Progenitor cell of endocrine pancreas (in vitro differentiated cells): ENCODE measurements at places on chromosomes 1 and 21. TPM values are rescaled to one million over a fixed set of nuclear protein-coding genes. Genes with fewer than 3 reads are reported as not detected.

DNA sequence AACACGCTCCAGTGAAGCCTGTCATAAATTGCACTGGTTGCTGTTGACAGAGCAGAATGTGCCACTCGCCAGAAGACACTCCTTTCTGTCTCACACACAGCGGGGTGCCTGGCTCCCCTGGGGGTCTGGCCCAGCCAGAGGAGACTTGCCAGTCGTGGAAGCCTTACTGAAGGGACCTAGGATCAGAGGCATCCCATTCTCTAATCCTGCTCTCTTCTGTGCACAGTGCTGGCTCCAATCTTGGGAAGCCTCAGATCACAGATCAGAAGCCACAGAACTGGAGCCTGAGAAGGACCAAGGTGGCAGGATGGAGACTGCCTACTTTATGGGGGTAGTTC lies 1.4 kb downstream of the SLC9A1 start:
- DNase-seq = no peak

DNA sequence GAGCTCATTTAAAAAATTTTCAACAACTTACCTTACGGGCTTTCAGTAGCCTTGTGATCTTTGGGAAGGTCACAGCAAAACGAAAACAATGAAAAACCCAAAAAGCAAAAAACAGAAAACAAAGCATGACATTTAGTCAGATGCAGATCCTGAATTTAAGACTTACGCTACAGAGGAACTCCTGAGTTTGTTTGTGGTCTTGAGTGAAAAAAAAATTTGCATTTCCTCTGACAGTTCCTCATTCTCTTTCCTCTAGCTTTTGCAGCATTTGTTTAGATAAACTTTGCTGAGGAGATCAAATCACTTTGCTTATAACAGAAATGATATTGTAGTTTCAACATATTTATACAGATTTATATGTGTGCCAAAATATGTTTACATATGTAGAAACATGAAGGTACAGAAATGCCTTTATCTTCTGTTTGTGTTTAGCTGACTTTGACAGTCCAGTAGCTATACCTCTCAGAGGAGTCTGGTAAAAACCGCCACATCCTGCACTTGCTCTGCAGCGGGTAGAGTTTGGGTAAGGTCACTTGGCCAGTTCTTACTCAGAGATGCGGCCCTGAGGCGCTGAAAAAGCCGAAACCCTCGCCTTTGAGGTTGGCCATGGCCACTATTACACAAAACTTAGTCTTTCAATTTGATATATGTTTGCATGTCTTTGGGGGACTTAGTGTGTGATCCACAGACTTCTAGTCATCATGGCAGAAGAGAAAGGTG lies 142.5 kb downstream of the TNR start:
- no peak for DNase-seq

GRCh38 chr1:93490357-93490756 lies 42.4 kb downstream of the FNBP1L start:
- DNase-seq = no peak

The FDPS gene
- total RNA-seq = 232 and 261 TPM in 2 replicates

The LINGO4 gene
- not detected in 2 replicates for total RNA-seq

DNA sequence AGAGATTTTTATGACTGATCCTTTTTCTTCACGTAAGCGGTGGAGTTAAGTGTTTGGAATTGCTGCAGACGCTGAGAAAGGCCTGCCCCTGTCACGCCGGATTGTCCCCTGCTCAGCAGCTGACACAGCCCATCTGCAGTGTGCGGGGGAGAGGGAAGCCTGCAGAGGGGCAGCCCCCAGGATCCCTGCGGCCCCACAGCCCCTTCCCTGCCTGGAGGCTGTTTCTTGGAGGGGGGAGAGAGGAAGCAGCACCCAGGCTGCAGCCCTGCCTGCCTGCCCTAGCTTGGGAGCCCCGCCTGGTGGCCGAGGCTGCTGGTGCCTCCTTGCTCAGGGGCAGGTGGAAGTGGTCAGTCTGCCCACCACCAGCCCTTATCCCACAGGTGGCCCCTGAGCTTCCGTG lies 50.7 kb downstream of the PRDM16 start:
- no peak for DNase-seq

DNA sequence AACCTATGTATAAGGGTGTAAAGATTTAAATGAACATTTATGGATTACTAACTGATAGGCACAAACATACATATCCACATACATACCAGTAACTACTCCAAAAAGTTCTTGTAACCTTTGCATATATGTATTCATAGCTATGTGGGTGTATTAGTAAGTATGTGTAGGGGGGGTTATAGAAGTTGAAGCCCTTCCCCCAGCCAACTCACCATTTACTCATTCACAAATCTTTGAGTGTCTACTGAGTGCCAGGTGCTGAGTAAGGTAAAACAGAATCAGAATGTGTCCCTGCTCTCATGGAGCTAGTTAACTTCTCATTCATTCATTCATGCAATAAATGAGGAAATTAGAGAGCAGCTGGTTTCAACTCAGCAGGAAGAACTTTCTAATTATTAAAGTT lies 1.3 kb downstream of the C1orf146 start:
- no peak for DNase-seq

- DNase-seq = no peak
These were observed 43.3 kb upstream of the FCRL4 start for GRCh38 chr1:157641177-157641576.

The MYOM3 gene
- 0.62 and 0.84 TPM in 2 replicates for total RNA-seq

GRCh38 chr1:55329091-55329490 lies 113.9 kb upstream of the USP24 start:
- no peak for DNase-seq

- no peak for DNase-seq
These were observed 36.6 kb downstream of the POFUT2 start for GRCh38 chr21:45250914-45251634.

The MYOCOS gene
- total RNA-seq = not detected in 2 replicates

GRCh38 chr1:218514689-218515088 lies 169.6 kb downstream of the TGFB2 start:
- no peak for DNase-seq

GRCh38 chr1:64031236-64031635 lies 172.2 kb upstream of the UBE2U start:
- DNase-seq = no peak

- DNase-seq = no peak
These were observed 50.0 kb upstream of the COL18A1 start for GRCh38 chr21:45354970-45355369.

GRCh38 chr1:160206421-160207117 lies 1.4 kb downstream of the PEA15 start:
- DNase-seq = no peak

DNA sequence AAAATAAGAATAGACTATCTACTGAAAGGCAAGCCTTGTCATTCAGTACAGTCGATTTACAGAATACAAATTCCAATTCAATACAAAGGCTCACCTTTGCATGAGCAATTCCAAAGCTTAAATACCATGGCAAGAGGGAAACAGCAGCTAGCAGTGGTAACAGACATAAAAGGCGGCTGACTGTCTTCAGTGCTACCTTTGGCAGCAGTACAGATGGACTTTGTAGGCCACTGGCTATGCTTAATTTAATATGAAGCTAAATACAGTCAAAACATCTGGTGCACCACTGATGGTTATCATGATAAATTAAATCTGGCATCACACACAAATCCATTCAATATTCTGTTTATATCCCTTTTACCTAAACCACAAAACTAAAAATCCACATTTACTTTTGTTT lies 62.4 kb downstream of the RERE start:
- no peak for DNase-seq

DNA sequence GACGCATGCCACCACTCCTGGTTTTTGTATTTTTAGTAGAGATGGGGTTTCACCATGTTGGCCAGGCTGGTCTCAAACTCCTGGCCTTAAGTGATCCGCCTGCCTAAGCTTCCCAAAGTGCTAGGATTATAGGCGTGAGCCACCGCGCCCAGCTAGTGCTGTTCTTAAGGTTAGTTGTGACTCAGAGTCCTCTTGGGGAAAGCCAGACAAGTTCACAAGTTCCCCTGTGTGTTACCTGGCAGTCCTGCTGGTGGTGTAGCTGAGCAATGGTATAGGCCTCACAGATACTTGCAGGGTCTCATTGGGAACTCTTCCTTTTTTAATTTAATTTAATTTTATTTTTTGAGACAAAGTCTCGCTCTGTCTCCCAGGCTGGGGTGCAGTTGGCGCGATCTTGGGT lies 10.6 kb downstream of the CFAP126 start:
- DNase-seq = no peak

The SDC3 gene
- total RNA-seq = 33.7 and 38.3 TPM in 2 replicates

DNA sequence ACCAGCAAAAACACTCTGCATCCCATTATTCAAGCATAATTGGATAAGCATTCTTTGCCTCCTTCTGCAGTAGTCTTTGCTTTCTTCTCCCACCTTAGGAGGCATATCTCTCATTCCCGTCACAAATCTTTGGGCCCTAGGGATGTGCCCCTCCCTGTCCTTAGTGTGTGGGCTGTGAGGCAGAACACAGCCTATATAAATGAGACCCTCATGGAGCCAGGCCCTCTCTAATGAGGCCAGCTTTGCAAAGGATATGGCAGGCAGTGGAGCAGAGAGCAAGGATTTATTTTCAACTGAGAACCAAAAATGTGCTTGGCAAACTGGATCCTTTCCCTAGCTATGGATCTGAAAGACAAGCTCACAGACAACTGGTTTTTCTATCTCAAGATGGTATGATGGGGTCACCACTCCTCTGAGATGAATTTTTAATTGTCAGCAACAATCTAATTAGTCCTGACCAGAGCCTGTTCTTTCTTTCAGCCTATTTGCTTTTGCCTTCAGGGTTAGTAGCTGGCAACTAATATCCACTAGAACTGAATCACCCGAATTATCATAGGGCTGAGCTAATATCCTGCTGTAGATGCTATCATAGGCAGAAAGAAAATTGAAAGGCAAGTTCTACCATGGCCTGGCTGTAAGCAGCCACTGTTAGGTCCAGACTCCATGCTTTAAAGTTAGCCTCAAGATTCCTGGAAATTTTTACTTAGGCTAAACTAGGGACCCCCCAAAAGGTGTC lies 134.2 kb downstream of the SYT2 start:
- no peak for DNase-seq

DNA sequence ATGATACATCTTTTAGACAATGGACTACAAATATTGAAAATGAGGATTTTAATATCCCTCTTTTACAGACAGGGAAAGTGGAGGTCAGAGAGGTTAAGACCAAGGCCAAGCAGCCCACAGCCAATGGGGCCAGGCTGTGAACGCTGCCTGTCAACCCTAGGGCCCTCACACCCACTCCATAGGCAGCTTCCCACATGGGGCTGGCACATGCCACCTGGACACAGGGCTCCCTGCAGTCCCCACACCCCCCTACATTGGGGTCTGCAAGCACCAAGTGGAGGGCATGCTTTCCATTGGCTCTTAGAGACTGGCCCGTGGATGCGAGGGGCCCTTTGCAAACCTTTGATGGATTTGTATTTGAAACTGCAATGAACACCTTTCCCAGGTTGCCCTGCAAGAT lies 348.5 kb upstream of the VAMP3 start:
- no peak for DNase-seq

The AMPD1 gene
- not detected in 2 replicates for total RNA-seq

- no peak for DNase-seq
These were observed at the start of gene CROCC for GRCh38 chr1:16921391-16922185. TSS of gene CROCC (plus strand) at chr1:16921931. CDS start at chr1:16922019, 88 bp downstream.

The G0S2 gene
- total RNA-seq = 0.60 and 0.79 TPM in 2 replicates

- no peak for DNase-seq
These were observed 41.1 kb downstream of the NGF start for GRCh38 chr1:115296981-115297380.

GRCh38 chr1:12617511-12617900 lies 504 bp downstream of the DHRS3 start:
- DNase-seq = no peak

- DNase-seq = no peak
These were observed 2.3 kb upstream of the RIPK4 start for GRCh38 chr21:41769111-41769510.

DNA sequence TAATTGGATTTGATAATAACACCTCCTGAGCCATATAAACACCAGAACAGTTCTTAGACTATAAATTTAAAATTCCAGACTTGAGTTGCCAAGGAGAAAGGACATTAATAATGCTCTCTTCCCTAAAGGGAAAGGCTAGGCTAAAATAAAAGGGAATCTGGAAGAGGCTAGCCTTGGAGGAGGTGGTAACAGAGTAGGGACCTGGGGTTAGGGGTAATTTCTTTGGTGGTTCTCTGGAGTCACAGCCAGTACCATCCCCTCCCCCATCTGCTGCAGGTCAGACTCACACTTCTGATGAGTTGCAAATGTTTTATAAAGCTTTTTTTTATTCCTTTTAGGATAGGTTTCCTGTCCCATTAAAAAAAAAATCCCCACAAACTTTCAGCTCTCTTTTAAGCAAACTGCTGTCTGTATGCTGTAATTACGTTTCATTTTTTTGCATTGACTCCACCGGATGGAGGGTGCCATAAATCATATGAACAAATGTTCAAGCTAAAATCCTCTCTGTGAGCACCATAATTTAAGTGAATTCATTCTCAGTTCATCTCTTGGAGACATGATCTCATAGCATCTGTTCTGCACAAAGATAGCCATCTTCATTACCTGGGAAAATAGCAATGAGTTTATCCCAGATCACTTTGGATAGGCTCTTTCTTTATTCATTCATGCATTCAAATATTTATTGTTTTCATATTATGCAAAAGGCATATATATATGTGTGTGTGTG lies 379.6 kb downstream of the TTLL7 start:
- DNase-seq = no peak

- DNase-seq = no peak
These were observed 42.1 kb downstream of the CAMK2N1 start for GRCh38 chr1:20443703-20444586.

DNA sequence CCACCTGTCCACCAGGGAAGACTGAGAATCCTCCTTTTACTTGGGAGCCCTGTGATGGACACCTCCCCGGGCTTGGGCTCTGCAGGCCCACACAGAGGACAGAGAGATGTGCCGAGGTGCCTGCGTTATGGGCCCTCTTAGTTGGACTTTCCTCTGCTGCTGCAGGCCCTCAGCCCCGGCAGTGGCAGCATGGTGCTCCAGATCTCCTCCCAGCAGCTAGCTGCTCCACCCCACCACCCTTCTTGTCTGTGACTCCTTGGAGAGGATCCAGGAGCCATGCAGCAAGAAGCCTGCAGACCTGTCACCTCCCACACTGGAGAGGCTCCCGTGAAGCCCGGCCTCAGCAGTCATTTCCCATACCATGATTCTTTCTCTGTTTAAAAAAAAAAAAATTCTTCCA lies 27.4 kb downstream of the PHGDH start:
- DNase-seq = no peak

- no peak for DNase-seq
These were observed 69.0 kb upstream of the RAVER2 start for GRCh38 chr1:64675718-64676345.

The LYPD8 gene
- total RNA-seq = not detected in 2 replicates

- DNase-seq = no peak
These were observed 30.2 kb upstream of the KCNA2 start for GRCh38 chr1:110636149-110636935.

- no peak for DNase-seq
These were observed 156.7 kb downstream of the NR5A2 start for GRCh38 chr1:200184196-200184595.

GRCh38 chr1:19643602-19644394 lies at the start of gene NBL1:
TSS of gene NBL1 (plus strand) at chr1:19644311. CDS start at chr1:19655031, 10,720 bp downstream.
- no peak for DNase-seq
